ENCODE measurements at places on chromosomes 2 and 18.

DNA sequence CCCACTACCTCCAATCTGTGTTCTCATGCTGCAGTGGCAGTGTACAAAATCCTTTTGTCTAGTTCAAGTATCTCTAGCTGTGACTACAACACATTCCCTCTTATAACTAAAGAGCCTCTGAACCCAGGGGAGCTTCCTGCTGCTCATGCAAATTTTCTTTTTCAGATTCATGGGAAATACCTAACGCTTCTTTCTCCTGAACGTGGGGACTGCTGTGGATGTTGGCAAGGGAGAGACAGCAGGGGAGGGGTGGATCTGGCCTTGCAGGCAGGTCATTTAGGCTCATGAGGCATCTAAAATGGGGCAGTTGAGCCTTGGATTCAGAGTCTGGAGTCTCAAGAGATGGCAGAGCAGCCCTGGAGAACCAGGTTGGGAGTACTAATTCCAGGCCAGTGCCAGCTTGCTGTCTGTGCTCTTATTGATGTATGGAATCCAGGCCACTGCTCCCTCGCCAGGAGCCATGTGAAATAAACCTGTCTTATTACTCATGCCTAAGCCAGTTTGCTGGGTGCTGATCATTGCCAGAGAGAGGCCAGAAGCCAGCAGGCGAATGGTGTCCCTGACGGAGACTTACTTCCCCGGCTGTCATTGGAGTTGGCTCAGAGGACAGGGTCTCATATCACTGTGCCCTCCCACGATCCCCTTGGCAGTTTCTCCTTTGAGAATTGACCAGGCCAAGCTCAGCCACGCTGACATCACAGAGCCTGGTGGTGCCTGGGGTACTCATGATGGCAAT is 29.2 kb upstream of the TNP1 start:
- DNase-seq, result no peak

DNA sequence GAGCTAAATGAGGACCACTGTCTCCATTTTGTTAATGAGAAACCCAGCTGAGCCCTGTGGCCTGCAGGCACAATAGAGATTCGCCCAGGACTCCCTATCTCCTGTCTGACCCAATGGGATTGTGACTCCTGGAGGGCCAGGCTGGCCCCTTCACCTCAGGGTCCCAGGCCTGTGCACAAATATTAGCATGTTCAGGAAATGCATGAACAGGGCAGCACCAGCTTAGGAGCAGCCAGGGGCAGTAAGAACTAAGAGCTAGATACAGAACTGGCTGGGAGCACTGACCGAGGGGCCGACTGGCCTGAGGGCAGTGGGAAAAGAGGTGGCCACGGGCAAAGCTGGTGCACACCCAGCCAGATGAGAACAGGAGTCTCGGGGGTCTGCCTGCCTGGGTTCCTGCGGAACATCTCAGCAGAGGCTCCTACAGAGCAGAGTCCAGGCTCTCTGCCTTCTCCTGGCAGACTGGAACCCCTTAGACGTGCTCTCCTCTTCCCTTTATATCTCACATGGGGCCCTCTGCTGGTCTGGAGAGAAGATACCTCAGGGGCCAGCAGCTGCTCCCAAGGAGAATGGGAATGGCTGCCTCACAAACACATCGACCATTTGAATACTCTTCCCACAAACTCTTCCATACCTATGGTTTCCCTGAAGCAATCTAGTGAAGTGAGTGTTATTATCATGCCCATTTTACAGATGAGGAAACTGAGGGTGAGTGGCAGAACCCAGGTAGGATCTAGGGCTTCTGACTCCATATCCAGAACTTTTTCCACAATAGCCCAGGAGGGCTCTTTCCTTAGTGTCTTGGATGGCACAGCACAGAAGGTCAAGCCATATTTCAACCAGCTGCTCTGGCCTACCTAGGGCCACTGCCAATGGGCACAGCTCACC is 77.6 kb upstream of the OTOF start:
- DNase-seq, result no peak

GRCh38 chr18:25983730-25984129 is 106.7 kb downstream of the SS18 start:
- DNase-seq, result no peak

DNA sequence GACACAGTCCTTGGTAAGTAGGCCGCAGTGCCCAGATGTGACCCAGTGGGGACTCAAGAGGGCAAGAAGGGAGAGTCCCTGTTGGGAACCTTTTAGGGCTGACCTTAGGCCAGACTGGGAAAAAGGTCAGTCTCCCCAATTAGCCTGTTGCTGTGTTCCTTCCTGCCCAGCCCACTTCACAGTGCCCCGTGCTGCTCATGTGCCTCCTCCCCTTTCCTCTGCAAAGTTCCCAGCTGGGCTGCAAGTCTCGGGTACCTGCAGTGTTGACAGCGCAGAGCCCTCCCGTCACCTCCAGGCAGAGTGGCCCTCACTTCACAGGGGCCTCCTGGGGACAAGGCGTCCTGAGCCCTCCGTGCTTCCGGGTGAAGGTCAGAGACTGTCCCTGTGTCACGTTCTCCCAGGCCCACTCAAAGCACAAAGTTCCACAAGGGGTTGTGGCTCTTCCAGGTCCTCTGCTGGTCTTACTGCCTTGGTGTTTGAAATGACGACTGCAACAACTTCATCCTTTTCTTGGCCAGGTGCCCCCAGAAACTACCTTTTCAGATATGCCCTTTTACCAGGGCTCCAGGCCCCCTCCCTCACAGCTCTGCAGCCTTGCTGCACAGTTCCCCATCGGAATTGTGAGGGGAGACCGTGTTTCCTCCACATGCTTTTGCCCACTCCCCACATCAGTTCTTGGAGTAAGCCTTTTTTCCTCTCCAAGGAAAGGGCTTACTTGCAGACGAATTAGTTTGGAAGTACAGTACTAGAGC is 225.8 kb downstream of the ALPK2 start:
- peak; percentile 16 for DNase-seq

- DNase-seq, result no peak
These were observed 127.5 kb upstream of the CTAGE1 start for GRCh38 chr18:22545066-22545760.

DNA sequence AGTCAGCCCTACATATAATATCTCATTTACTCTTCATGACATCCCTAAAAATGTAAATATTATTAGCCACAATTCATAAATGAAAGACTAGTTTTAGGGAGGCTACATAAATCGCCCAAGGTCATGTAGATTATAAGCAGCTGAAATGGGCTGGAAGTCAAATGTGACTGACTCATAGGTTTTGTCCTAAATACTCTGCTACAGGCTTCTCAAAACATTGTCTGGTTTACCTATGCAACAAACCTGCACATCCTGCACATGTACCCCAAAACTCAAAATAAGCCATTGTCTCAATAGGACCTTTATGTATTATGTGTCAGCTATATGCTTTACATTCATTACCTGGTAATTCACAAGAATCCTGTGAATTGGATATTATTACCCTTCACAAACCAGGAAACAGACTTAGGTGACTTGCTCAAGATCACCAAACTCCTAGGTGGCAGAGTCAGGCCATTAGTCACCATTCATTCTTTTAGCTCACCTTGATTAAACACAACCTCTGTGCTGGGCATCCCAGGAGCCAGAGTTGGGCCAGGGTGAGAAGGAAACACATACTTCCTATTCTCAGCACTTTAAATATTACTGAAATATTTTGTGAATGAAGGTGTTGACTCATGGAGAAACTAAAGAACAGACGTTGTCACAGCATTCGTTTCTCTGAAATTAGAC is 69.4 kb upstream of the CPO start:
- DNase-seq, result no peak

GRCh38 chr2:44510246-44510645 is 148.5 kb downstream of the CAMKMT start:
- DNase-seq, result no peak

GRCh38 chr2:239149501-239149900 is 251.3 kb downstream of the HDAC4 start:
- DNase-seq, result no peak

- no peak for DNase-seq
These were observed 28.7 kb downstream of the CABLES1 start for GRCh38 chr18:23163786-23164533.

GRCh38 chr2:106841886-106842645 is 43.9 kb downstream of the ST6GAL2 start:
- DNase-seq, result no peak

- no peak for DNase-seq
These were observed 6.4 kb downstream of the WNT10A start for GRCh38 chr2:218887079-218887478.

DNA sequence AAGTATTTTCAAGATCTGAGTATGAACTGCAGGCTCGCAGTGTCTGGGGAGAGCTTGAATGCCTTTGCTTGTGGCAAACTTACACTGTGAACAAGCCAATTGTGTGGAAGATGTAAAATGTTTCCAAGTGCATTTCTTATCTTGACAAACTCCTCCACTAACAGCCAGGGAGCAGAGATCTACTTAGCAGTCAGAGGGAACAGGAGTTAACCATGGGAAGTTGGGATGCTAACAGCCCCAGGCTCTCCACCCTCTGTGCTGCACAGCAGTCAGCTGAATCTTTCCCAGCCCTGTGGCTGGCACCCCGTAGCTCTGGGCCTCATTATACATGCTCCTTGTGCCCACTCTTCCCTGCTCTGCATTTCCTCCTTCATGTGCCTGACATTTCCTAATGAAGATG is 450.2 kb downstream of the TSN start:
- no peak for DNase-seq

DNA sequence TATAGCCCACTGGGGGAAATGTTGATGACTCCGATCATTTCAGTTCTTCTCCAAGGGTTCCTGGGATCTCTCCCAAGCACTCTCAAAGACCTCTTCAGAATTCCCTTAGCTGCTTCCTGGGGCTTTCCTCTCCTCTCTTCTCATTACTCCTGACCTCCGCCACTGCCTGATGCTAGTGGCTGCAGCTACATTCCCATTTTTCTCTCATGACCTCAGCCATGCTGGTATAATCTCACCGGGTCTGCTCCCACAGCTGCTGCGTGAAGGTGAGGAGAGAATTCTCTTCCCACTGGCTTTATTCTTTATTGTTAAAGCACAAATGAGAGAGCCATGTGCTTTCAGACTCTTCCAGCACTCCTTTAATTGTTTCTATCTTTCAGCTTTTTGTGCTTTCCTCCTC is 312.0 kb upstream of the ETAA1 start:
- DNase-seq, result no peak

GRCh38 chr2:234142530-234142929 is 92.0 kb downstream of the SPP2 start:
- DNase-seq, result no peak
